ENCODE measurements at places on chromosomes 1 and 21.

- DNase-seq, result no peak
These were observed 286.9 kb upstream of the USP25 start for GRCh38 chr21:15442743-15443469.

DNA sequence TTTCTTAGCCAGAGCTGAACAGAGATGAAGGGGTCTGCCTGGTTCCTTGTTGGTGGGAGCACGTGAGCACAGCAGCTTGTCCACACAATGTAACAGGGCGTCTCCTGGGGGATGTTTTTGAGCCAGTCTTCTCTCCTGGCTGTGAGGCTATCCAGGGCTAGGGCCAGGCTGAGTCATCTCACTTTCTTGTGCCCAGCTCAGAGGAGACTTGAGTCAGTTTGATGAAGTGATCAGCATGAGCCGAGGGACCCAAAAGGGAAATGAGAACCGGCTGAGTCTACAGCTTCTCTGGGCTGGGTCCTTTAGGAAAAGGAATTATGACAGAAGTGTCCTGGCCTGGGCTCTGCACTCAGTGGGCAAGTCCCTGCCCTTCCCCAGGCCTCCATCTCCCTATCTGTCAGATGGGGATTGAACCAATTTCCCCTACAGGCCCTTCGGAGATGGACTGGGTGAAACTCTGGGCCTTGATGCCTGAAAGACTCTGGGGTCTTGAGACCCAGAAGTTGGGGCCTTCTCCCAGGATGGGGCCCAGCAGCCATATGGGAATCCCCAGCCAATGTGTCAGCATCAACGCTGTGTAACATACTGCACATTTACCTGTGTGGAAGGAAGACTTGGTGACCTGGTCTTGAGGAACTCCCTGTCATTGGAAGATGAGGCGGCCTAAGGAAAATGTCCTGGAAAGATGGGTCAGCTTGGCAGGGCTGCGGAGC is 36.6 kb downstream of the DMRTB1 start:
- DNase-seq, result no peak

- no peak for DNase-seq
These were observed 20.8 kb downstream of the SLC6A17 start for GRCh38 chr1:110170766-110171733.

DNA sequence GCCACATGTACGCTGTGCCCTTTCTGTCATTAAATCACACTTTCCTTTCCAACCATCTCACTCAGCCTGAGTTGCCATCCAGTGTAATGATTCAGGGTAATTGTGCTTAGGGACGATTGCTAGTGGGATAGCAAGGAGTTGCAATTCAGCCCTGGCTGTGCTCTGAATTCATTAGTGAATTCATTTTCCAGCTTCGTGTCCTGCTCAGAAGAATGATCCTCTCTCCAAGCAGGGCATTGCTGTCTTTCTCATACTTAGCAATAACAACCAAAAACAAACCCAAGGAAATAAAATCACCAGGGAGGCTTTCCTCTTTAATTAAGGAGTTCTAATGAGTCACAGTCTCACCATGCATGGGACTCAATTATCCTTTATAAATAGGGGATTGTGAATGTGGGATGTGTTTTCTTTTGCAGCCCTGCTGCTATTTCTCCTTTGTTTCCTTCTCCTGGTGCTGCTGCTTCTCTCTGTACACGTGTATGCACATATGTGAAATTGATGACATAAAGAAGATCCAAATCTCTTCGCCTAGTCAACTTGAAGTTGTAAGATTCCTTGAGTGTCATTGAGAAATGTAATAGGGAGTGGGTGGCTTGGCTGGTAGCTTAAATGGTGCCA is 167.0 kb downstream of the TSEN15 start:
- no peak for DNase-seq

DNA sequence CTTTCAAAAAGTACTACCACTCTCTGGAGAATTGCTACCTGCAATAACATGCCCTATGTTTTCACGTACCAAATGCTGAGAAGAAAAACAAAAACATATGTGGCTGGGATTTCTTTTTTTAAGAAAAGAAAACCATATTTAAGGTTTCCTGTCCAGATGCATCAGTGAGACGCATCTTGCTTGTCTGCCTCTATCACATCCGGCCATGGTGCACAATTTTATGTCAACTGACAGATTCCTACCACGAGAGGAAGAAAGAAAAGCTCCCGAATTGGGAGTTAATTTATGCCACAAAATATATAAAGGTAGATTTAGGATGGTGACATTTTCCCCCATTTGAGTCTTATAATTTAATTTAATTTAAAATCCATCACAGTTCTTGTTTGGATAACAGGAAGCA is 62.3 kb upstream of the COL24A1 start:
- DNase-seq, result no peak

GRCh38 chr1:190602325-190602724 is 124.7 kb upstream of the BRINP3 start:
- DNase-seq, result no peak

GRCh38 chr1:164519426-164519825 is 39.6 kb upstream of the PBX1 start:
- no peak for DNase-seq

DNA sequence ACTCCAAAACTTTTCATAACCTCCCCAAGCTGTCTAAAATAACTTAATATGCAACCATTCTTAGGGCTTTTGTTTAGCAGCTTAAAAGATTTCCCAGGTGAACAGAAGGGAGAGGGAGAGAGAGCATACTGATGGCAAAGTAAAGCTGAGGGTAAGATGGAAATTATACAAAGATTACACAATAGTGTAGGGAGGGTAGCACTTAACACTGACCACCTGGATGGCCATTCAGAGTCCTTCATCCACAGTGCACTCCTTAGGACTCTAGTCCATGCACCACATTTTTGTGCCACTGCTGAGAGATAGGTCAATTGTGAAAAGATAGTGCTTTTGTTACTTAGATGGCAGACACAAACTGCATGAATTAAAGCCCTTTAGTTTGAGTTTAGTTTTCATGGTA is 574.6 kb downstream of the LMO4 start:
- DNase-seq, result no peak

DNA sequence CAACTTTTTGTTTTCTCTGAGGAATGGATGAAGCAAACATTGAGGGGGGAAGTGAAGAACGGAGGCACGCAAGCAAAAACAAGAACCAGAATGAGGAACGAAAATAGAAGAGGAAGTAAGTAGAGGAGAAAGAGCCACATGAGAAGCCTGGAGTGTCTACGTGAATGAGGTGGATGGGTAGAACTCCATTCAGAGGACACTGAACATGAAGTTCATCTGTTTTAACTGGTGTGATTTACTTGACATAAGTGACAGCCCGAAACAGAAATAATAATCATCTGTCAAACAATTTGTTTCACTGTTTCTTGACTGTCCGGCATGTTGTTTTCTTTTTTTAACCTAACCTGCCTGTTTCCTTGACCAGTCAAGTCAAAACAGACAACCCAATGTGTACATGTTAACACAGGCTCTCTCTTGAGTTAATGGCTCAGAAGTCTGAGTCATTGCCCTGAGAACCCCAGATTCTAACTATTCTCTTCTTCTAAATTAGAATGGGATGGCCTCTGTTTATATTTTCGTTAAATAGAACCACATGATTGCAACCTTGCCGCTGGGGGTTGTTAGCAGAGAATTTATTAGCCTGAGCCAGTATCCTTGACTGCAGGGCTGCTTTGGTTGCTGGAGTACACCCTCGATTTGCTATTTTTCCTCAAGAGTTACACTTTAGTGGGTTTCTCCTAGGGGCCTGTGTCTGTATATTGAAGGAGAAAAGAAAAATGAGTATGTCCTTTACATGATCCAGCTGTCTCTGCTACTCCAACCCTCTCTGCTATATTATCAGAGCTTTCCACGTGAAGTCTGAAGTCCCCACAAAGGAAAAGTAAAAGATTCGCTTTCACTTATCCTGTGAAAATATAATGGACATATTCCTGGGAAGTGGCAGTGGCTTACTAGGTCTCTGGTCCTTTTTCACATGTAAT is 151.7 kb downstream of the ZC3H11B start:
- DNase-seq, result no peak

GRCh38 chr1:25037174-25038074 is 107.3 kb upstream of the RUNX3 start:
- DNase-seq, result peak; percentile 83

DNA sequence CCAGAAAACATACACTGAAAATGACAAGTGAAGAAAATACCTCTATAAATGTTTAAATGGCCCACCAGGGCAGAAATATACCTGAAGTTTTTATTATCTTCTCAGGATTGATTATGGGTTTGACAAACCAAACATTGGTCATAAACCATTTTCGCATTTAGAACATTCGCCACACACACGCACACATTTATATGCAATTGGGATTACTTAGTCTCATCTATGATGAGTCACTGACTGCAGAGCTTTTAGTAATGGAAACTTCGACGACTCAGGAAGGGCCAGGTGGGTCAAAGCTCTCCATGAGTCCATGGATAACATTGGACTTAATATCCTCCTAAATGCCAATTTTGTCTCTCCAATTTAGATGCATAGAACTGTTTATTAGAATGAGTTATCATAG is 16.9 kb downstream of the NRDC start:
- peak; percentile 18 for DNase-seq

DNA sequence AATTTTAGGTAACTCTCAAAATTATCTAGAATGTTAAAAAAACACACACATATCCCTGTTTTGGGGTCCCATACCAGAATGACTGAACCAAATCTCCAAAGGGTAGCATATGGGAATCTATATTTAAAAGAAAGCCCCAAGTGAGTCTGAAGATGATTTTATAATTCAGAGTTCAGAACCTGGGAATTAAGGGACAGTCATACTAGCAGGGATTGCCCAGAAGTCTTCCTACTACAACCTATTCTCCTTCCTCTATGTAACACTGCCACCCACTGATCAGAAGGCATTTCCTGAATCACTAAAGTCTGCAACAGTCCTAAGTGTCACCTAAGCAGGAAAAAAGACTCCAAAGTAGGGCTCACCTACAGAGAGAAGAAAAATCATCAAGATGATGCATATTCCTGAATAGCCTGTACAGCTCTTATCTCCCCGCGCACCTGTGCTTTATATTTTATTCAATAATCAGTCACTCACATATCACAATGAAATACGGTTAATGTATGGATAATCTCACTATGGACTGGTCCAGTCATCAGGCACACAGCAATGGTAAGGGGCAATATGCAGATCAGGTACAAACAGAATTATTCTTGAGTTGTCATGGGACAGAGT is 4.9 kb downstream of the RGS1 start:
- DNase-seq, result no peak

DNA sequence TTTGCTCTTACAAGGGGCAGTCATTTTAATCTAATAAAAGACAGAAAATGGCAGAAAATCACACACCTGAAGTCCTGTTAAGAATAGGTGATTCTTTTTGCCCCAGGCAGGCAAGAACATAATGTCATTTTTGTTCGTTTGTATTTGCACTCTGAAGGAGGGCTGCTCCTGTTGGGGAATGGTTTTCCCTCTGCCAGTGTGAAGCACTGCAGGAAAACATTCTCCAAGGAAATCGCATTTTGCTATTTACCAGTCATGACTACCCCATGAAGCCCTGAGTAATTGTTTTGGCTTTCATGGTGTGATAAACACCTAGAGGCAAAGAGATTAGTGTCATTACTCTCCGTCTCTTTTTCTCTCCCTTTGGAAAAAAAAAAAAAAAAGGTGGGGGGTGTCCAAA is 345.5 kb downstream of the NTNG1 start:
- no peak for DNase-seq

DNA sequence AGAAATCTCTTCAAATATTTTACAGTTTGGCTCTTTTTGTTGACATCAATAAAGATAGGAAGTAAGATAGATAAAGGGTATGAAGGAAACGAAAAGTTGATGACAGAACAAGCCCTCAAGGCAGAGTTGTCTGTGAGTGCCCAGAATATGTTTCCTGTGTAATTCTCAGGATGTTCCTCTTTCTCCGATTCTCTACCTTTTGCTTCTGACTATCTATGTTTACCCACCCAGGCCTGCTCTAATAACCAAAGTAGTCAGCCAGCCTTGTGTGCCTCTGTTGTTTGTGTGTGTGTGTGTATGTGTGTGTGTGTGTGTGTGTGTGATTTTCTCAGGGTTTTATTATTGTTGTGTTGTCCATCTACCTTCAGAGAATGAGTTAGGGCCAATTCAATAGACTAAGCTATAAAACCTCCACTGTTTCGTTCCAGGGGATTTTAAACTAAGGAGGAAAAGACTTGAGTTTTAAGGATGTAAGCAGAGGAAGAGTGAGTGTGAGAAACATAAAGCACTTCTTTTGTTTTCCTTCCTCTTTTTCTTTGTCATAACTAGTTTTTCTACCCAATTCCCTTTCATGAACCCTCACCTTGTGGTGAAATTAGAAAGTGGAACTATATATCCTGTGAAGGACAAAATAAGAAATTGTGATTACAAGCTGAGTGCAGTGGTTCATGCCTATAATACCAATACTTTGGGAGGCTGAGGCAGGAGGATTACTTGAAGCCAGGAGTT is 627.4 kb upstream of the NR5A2 start:
- DNase-seq, result no peak

DNA sequence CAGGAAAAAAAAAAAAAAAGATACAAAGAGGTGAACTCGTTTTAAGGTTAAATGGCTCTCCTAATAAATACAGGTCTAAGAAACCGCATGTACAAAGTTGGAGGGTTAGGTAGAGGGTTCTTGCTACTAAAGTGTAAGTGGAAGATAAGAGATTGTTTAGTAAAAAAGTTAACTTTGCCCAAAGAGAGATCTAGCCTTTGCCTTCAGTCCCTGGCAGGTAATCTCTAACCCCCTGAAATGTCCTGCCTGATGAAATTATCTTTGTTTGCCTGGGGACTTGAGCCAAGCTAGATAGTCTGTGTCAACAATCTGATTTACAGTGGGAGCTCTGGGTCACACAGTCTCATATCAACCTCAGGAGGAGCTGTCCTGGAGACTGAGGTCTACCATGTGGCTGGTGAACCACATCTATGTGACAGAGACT is 57.6 kb downstream of the TRIM33 start:
- DNase-seq, result no peak

GRCh38 chr1:42914092-42914627 is 44.5 kb downstream of the SLC2A1 start:
- DNase-seq, result no peak

- DNase-seq, result peak; percentile 31
These were observed 246 bp downstream of the ATP2B4 start for GRCh38 chr1:203626910-203627246.

DNA sequence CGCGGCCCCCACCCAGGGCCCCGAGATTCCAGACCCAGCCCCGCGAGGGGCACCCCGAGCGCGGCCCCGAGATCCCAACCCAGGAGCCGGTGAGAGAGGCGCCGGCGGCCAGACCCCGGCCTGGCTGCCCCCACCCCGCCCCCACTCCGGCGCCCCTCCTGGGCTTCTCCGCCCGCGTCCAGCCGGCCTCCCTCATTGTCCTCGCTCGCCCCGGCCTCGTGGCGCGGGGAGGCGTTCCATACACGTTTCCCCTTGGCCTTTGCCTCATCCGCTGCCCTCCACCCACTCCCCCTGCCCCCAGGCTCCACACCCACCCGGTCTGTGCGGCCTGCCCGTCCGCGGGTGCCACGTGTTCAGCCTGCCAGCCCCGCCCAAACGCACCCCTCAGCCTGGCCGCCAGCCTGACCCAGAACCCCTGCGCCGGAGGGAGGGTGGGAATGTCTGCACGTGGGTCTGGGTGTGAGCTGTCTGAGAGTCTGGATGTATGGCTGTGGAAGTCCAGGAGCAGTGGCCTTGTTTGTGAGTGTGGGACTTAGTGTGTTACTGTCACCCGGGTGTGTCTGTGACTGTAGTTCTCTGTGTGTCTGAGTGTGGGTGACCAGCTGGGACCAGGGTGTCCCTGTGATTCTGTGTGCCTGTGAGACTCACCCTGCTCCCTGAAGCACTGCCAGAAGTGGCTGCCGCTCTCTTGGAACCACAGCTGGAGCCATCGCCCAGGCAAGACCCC is 681 bp downstream of the B4GALT2 start:
- DNase-seq, result peak; percentile 40
